Motor neuron (in vitro differentiated cells): ENCODE measurements at places on chromosomes 2 and 18. TPM values are rescaled to one million over a fixed set of nuclear protein-coding genes. Genes with fewer than 3 reads are reported as not detected.
A peak's percentile ranks its signal among the peaks of the same experiment; 100 is the strongest.

Gene WNT6
- not detected in 2 replicates for total RNA-seq

- no peak for ATAC-seq
These were observed 62.5 kb downstream of the CDH2 start for GRCh38 chr18:28114472-28114871.

GRCh38 chr2:197813093-197813787 is 8.8 kb downstream of the PLCL1 start:
- ATAC-seq: peak; percentile 39

- ATAC-seq: no peak
These were observed 251.7 kb upstream of the SIX2 start for GRCh38 chr2:45260946-45261345.

DNA sequence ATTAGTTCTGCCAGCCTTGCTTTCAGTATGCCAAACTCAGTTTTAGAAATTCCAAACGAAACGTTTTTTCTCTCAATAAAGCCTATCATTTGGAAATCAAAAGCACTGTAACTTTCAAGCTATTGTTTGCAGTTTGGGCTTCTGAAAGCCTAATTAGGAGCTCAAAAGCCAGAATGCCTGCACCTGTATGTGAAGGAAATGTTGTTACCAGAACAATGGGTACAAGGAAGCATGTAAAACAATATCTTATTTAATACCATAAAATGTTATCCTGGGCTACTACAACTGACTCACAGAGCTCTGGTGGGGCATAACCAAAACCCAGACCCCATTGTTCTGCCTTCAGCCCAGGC is 12.6 kb upstream of the GULP1 start:
- ATAC-seq: no peak

Gene DES
- total RNA-seq: 0.38 and 0.66 TPM in 2 replicates

GRCh38 chr2:137769406-137769805 is 194.9 kb upstream of the HNMT start:
- no peak for ATAC-seq

GRCh38 chr18:23934252-23934651 is 80.3 kb upstream of the TTC39C start:
- no peak for ATAC-seq

GRCh38 chr2:54122171-54122935 is 6.9 kb downstream of the ACYP2 start:
- no peak for ATAC-seq

DNA sequence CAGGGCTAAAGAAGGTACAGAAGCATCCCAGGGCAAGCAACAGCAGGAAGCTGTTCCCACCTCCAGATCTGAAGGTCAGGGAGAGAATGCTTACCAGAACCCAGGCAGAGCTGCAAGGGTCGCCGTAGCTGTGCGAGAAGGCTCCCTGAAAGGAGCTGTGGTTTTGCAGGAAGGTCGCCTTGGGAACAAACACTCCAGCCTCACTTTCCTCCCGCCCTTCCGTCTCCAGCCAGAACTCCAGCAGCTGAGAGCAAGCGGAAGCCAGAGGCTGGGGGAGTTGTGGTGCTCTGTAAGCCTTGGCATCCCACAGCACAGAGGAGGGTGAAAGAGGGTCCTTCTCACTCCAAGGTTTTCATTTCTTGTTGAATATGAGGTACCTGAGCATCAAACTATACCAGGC is 18.3 kb upstream of the ICOS start:
- ATAC-seq: no peak

Gene SMAD2
- total RNA-seq: 65.4 and 67.0 TPM in 2 replicates

- ATAC-seq: no peak
These were observed 17.5 kb downstream of the FTCDNL1 start for GRCh38 chr2:199833525-199833924.

- no peak for ATAC-seq
These were observed 1.6 kb downstream of the BAZ2B start for GRCh38 chr2:159614534-159615366.

DNA sequence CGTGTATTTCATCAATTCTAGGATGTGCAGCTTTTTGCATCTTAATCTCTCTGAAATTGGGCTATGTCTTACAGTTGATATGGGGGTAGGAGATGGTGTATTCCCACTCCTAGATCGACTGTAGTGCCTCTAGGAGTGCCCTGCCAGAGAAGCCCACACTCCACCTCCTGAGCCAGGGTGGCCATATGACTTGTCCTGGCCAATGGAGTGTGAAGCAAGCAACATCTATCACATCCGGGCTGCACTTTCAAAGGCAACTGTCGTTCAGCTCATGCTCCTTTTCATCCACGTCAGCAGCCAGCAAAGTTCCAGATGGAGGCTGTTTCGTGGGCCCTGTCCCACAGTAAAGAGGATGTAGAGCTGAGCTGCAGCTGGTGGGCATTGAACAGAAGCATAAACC is 149.4 kb upstream of the SLC1A4 start:
- ATAC-seq: peak; percentile 96

Gene C2orf66
- 0.27 and 0.56 TPM in 2 replicates for total RNA-seq

DNA sequence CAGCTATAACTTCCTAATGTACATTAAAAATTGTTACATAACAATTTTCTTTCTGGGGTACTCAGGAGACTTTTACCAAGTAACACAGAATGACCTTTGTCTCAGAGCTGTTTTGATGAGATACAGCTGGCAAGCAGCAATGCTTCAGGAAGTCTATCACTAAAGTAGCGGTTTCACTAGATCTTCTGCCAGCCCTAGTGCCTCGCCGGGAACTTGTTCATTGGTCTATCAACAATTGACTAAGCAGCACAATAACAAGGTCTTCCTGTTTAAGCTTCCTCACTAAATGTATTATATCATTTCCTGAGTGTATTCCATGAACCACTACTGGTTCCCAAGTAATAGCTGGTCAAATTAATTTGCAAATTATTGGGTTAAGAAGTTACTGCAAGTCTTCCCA is 69.2 kb downstream of the TRIP12 start:
- no peak for ATAC-seq

GRCh38 chr2:189386741-189387140 is 54.5 kb upstream of the WDR75 start:
- ATAC-seq: no peak

GRCh38 chr2:170895023-170895757 is 33.9 kb upstream of the GORASP2 start:
- no peak for ATAC-seq

Gene NTSR2
- total RNA-seq: not detected in 2 replicates

GRCh38 chr2:223832241-223832903 is 5.0 kb downstream of the AP1S3 start:
- no peak for ATAC-seq

Gene MOGAT1
- total RNA-seq: 0.21 TPM in 1 of 2 replicates, not detected in the other

Gene IGFBP2
- total RNA-seq: 576 and 615 TPM in 2 replicates

GRCh38 chr18:79695269-79695668 is 15.7 kb downstream of the CTDP1 start:
- ATAC-seq: peak; percentile 16

- ATAC-seq: peak; percentile 47
These were observed 572 bp upstream of the ZNF516 start for GRCh38 chr18:76495435-76496193.

GRCh38 chr2:39107156-39107555 is 13.7 kb downstream of the SOS1 start:
- peak; percentile 87 for ATAC-seq

GRCh38 chr2:145380436-145381017 is 860.6 kb upstream of the ZEB2 start:
- no peak for ATAC-seq

DNA sequence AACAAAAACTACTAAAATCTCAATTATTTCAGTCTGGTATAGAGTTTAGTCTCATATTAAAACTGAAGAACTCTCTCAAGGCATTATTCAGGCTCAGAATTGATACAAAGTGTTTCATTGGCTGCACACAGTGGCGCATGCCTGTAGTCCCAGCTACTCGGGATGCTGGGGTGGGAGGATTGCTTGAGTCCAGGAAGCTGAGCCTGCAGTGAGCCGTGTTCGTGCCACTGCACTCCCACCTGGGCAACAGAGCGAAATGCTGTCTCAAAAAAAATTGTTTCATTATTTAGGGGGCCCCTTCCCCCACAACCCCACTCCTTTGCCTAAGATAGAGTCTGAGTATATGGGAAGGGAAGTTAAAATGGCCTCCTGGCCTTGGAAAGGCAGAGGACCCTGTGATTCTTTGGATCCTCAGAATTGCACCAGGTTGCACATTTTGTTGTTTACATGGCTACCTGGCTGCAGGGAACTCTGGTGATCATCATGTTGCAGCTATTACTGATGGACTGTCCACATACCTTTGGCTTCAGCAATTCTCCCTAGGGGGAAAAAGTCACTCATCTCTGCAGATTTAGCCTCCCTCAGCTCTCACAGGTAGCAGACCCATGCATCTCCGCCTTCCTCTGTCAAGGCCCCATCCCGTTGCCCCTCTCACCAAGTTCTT is 19.2 kb upstream of the CYRIA start:
- ATAC-seq: no peak

DNA sequence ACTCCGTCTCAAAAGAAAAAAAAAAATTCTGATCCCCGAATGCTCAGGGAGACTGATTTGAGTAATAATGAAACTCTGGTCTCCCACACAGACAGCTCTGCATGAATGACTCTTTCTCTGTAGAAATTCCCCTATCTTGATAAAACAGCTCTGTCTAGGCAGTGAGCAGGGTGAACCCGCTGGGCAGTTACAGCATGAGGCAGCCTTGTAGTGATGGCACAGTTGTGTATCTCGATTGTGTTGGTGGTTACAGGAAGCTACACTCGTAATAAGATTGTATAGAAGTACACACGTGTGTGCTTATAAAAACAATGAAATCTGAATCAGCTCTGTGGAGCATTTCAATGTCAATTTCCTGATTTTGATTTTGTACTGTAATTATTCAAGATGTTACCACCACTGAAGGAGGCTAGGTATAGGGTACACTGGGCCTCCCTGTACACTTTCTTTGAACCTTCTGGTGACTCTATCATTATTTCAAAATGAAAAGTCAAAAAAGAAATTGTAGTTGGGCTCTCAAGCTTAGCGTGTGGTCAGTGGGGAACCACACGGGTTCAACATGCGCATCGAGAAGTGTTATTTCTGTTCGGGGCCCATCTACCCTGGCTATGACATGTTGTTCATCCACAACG is 34.9 kb upstream of the ATP8B1 start:
- no peak for ATAC-seq

Gene MFSD2B
- total RNA-seq: 0.27 and 0.36 TPM in 2 replicates

DNA sequence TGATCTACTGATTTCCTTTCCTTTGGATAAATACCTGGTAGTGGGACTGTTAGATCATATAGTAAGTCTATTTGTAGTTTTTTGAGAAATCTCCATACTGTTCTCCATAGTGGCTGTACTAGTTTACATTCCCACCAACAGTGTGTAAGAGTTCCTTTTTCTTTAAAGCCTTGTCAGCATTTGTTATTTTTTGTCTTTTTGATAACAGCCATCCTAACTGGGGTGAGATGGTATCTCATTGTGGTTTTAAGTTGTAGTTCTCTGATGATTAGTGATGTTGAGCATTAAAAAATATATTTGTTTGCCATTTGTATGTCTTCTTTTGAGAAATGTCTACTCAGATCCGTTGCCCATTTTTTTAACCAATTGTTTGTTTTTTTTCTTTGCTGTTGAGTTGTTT is 33.9 kb upstream of the EPG5 start:
- no peak for ATAC-seq

- ATAC-seq: no peak
These were observed 154.6 kb downstream of the WDSUB1 start for GRCh38 chr2:159131914-159132281.

Gene EHD3
- 6.8 and 7.6 TPM in 2 replicates for total RNA-seq
